ENCODE measurements at places on chromosomes 12 and 14.

GRCh38 chr12:31015215-31015614, 58.4 kb upstream of the DDX11 start:
- no peak for DNase-seq

GRCh38 chr14:24921903-24922302, 128.0 kb downstream of the STXBP6 start:
- peak; percentile 49 for DNase-seq

DNA sequence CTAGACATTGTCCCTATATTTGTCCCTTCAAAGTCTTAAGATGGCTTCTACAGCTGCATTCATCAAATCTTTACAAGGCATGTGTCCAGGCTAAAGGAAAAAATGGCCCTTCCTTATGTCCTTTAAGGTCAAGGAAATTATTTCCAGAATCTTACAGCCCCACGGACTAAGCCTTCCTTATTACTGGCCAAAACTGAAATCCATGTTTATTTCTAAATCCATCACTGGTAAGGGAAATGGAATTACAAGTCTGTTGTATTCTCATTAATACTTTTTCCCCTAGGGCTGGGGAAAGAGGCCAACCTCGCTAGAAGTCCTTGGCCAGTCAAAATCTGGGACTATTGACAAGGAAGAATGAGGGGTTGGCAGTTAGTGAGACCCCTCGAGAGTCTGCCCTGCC, 252.5 kb downstream of the TMEM132C start:
- no peak for DNase-seq

DNA sequence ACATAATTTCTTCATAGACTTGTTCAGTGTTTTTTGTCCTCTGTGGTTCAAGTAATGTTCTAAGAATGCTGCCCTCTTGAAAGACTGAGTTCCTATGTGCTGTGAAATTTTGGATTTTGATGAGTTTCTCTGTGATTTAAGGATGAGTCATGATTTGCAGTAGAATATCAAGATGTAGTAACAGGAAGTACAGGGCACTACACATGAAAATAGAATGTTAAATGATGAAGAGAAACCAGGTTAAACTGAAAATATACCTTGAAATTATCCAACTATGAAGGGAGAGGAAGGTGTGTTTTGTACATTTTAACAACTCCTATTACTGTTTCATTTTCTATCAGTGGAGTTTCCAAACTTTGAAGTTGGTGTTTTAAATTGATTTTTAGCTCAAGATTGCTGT, 4.8 kb downstream of the ELK3 start:
- DNase-seq, result peak; percentile 98

- peak; percentile 78 for DNase-seq
Measured at GRCh38 chr14:80475074-80475473, 263.8 kb upstream of the DIO2 start.

DNA sequence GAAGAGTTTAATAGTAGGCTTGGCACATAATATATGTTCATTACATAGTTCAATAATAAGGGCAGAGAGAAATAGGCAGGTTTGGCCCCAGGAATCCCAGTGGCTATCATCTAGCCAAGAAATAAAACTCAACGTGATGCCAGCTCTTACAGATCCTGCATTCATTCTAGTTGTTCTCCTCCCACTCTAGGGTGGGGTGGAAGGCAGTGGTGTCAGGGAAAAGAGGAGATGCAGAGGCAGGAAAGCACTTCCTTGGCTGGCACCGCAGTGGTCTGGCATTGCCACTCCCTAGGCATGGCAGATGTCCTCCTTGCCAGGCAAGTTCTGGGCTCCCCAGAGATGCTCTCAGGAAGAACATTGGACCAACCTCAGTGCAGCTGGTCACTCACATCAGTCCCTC, 383.6 kb downstream of the GRIN2B start:
- no peak for DNase-seq

DNA sequence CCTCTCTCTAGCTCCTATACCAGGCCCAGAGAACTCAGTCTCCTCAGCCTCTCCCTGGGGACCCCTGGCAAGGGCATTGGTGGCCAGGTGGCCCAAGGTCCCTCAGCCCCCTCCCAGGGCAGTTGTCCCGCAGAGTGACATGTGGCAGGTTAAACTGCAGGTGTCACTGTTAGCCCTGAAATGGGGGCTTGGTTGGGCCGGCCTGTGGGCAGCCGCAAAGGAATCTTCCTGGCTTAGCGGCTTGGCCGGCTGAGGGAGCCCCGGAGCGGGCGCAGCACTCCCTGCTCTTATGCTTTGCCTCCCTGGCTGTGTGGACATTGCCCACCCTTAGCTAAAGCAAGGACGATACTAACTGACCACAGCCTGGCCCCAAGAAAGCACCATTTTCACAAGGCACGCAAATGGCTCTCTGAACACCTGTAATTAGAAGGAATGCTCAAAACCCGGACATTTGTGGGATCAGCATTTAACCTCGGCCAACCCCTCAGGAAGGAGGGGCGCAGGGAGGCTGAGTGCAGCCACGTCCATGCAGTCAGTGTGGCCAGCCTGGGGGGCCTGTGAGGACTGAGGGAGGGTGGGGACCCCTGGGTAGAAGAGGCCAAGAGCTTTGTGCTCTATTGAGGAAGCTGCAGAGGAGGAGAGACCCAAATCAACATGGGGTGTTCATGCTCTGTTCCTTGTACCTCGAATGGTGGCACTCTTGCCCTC, 82.2 kb downstream of the PAPOLA start:
- peak; percentile 57 for DNase-seq

DNA sequence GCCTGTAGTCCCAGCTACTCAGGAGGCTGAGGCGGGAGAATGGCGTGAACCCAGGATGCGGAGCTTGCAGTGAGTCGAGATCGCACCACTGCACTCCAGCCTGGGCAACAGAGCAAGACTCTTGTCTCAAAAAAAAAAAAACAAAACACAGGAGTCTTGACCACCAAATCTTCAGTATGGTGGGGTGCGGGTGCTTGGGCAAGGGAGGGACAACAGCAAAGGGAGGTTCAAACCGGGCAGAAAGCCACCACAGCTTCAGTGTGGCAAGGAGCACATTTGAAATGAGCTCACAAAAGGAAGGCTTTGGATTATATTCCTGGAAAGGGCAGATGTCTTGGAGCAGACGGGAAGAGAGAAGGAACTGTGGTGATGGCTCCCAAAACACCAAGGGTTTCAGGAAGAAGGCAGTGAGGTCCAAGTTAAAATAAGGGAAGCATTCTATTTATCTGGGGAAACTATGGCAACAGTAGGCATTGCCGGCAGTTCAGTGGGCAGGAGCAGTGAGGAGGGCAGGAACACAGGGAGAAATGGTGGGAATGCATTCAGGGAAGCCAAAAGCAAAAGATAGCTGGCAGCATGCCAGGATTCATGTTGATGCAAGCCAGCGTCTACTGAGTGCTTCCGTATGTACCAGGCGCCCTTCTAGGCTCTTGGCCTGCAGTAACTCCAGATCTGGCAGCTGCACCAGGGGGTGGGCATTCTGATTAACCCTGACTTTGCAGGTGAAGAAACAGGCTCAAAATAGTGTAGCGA, 51.0 kb upstream of the SRSF5 start:
- DNase-seq, result peak; percentile 67

- peak; percentile 8 for DNase-seq
Measured at GRCh38 chr12:41514907-41515306, 326.8 kb downstream of the PDZRN4 start.

GRCh38 chr12:39990122-39991101, 115.5 kb downstream of the SLC2A13 start:
- peak; percentile 42 for DNase-seq

DNA sequence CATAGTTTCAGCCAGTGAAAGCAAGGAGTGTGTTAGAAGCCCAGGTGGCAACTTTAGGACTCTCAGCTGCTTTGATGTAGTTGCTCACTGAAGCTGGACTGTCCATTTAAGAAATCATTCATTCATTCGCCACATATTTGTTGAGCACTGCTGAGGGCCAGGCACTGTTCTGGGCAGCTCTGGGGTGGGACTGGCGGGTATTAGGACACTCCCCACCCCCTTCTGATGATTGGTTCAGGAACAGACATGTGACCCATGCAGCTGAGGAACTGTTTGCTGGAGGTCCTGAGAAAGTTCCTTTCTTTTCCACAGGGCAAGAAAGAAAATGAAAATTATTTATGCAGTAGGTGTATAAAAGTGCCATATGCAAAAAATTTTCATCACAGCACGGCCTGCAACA, 70.3 kb upstream of the CHST11 start:
- DNase-seq, result no peak

Data from ELR (cell line).